ENCODE measurements at places on chromosomes 11 and 22.
A peak's percentile ranks its signal among the peaks of the same experiment; 100 is the strongest.

- no peak for DNase-seq
Observed at GRCh38 chr11:1493650-1494244, 7.2 kb upstream of the MOB2 start.

GRCh38 chr11:67118181-67118766 is 789 bp upstream of the KDM2A start:
- DNase-seq = peak; percentile 36

DNA sequence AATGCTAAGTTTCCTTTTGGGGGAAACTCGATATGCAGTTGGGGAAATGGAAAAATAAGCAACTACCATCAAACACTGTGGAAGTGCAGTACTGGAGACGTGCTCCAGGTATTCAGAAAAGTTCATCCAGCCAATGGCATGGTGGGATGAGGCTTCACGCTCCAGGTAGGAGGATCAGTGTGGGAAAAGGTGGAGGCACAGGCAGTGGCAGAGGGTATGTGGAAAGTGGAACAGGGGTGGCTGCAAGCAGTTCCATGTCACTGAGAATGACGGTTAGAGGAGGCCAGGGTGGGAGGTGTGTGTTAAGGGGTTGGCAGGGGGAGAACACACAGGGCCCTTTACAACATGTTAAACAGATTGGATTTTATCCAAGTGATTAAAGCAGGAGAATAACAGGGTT is 105.1 kb upstream of the NCAM1 start:
- DNase-seq = no peak

GRCh38 chr11:36033936-36034335 is 90.1 kb downstream of the LDLRAD3 start:
- DNase-seq = no peak

DNA sequence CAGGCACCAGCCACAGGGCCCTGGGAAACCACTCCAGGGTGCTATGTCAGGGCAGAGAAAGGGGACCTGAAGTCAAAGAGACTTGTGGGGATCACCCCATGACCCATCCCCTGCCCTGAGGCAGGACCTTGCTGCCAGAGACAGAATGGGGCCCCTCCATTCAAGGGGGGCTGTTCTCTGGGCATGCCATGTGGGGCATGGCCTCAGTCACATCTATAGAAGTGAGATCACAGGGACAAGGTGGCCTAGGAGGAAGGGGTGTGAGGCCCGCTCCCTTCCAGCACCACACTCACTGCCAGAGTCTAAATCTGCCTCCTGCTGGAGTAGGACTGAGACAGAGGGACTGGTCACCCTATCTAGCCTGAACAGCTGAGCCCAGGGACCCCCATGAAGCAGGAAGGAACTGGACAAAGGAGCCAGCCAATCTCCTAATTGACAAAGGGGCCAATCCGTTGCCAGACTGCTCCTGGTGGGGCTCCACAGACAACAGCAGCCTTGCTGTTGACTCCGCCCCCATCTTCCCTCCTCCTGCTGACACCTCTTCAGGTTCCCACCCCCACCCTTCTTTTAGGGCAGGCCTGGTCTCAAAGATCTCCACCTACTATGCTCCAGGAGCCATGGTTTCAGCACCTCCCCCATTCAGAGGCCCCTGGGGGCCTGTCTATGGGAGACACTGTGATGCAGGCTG is 26.0 kb downstream of the NEAT1 start:
- no peak for DNase-seq

Measured in COR-L47 (cell line).